ENCODE measurements at places on chromosomes 1 and 21.

- no peak for DNase-seq
Measured at GRCh38 chr1:65167586-65168242, 19.7 kb downstream of the AK4 start.

DNA sequence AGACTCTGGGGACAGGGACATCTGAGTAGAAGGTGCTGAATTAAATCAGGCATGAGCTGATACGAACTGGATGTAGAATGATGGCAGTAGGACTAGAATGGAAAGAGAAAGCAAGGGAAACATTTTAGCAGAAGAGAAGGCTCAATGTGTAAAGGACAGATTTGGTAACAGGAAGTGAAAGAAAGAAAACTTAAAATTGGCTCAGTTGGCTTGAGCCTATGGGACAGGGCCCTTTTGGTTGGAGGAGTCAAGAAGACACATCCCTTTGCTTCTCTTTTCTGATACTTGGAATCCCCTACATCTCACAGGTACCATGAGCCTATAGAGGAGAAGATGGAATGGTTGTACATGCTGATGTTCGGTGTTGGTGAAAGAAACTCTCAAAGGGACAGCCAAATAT is 300.6 kb upstream of the PLXNA2 start:
- DNase-seq, result no peak

- no peak for DNase-seq
Measured at GRCh38 chr1:61496501-61496900, 228.4 kb downstream of the TM2D1 start.

GRCh38 chr1:91744953-91745639 is 140.9 kb downstream of the TGFBR3 start:
- DNase-seq, result no peak

- peak; percentile 73 for DNase-seq
Measured at GRCh38 chr1:202112859-202113689, 9.6 kb upstream of the GPR37L1 start.

- no peak for DNase-seq
Measured at GRCh38 chr1:190196020-190196419, 281.6 kb downstream of the BRINP3 start.

GRCh38 chr21:42299324-42300044 is 15.7 kb downstream of the TFF3 start:
- DNase-seq, result no peak

- DNase-seq, result no peak
Measured at GRCh38 chr1:248791010-248791409, 34.7 kb downstream of the SH3BP5L start.

DNA sequence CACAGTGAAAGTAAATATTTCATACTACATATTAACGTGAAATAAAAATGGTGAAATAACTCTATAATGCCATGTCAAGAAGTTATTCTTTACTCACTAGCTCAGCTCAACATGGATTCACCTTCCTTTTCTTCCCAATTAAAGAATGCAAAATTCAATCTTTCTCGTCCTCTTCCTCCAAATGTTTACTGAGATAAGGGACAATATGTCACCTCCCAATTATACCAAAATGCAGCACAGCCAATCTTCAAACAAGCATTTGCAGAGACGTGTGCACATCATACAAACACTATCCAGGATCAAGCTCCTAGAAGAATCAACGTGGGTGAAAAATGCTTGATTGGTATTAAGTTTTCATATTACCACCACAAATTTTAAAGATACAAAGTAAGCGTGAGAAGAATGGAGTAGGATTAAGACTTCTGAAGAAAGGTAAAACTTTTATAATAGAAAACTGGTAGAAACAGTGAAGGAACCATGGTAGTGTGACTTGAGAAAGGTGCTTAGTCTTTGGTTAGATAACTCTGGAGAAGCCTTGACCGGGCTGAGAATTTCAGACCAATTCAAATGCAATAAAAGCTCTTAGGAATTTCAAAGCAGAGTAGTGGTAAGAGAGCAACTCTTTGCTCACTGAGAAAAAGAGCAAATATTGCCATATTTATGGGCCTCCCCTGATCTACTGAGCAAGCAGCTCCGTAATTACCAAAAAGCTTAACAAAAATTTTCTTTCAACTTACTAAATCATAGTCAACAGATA is 7.2 kb downstream of the PTP4A2 start:
- DNase-seq, result no peak

DNA sequence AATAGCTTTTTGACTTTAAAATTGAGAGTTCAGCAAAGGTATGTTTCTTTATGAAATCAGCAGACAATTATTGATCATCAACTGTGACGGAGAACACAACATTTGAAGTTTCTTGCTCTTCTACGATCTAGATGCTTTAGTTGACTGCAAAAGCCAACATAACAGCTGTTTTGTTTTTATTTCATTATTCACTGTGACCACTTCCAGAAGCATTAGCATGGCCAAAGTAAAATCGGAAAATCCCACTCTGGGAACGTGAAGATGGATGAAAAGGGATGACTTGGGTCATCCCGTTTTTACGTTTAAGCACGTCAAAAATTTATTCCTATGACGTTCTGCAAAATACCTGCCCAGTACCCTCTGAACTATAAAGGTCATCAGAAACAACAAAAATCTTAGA is 833.0 kb upstream of the ADAMTS5 start:
- no peak for DNase-seq

GRCh38 chr1:185237661-185238060 is 79.4 kb downstream of the IVNS1ABP start:
- DNase-seq, result no peak

DNA sequence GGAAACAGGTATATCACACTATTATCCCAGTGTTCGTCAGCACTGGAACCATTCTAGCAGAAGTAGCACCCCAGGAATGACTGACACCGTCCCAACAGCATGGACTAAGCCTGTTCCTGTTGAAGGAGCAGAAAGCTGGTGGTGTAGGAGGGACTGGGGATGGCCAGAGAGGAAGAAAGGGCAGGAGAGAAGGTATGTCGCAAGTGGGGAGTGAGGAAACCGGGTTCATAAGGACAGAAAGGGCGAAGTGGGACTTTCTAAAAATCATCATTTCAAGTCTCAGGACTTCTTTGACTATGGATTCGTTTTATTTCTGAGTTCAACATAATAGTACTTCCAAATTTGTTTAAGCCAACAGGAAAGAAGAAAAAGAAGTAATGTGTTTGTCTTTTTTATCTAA is 19.7 kb upstream of the MX1 start:
- no peak for DNase-seq

- no peak for DNase-seq
Measured at GRCh38 chr1:221716713-221717484, 25.0 kb downstream of the DUSP10 start.

- DNase-seq, result no peak
Measured at GRCh38 chr1:43121256-43121900, 50.7 kb downstream of the EBNA1BP2 start.

Measured in islet precursor cell (in vitro differentiated cells).